ENCODE measurements at places on chromosomes 2 and 18.

DNA sequence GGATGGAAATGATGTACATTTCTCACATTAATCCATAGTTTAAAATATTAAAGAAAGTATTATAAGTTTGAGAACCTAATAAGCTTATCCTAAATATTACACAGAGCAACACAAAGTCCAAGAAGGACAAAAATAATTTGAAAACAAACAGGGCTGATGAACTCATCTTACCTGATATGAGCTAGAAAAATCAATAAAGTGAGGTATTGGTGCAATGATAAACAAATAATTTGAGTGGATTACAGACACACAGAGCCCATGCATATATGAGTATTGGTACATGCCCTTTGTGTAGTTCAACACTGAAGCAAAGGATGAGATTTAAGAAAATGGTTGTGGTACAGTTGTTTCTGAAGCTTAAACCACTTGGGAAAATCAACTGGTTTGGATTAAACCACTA is 1139.0 kb downstream of the SUCLG1 start:
- DNase-seq, result no peak

- no peak for DNase-seq
These were observed 59.2 kb downstream of the SGPP2 start for GRCh38 chr2:222483513-222484039.

DNA sequence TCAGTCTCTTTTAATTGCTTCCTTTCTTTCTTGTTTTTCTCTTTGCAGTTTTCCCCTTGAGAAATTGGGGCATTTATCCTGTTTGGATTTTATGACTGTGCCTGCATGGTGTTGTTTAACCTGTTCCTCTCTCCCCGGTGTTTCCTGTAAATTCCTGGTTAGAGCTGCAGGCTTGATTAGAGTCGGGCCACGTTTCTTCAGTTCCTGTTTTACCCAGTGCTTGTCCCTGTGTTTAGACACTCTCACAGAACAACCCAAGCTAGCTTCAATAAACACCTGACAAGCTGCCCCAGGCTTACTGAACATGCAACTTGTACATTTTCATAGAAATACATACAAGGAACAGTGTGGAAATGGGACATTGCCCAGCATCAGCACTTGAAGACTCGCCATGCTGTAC is 53.9 kb downstream of the NGEF start:
- DNase-seq, result no peak

DNA sequence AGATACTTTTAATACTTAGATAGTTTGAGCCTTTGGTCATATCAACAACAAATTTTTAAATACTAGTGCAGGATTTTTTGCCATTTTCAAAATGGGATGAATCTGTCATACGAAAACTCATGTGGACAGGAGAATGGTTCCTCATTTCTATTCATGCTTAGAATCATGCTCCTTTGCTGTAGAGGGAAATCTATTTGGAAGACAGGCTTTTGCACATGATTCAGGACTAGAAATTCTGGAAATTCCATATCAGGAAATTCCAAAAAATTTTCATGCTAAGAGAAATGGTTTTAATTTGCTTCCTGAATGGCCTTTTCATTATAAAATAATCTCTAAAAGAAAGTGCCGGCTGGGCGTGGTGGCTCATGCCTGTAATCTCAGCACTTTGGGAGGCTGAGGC is 39.3 kb downstream of the MOGAT1 start:
- DNase-seq, result no peak

DNA sequence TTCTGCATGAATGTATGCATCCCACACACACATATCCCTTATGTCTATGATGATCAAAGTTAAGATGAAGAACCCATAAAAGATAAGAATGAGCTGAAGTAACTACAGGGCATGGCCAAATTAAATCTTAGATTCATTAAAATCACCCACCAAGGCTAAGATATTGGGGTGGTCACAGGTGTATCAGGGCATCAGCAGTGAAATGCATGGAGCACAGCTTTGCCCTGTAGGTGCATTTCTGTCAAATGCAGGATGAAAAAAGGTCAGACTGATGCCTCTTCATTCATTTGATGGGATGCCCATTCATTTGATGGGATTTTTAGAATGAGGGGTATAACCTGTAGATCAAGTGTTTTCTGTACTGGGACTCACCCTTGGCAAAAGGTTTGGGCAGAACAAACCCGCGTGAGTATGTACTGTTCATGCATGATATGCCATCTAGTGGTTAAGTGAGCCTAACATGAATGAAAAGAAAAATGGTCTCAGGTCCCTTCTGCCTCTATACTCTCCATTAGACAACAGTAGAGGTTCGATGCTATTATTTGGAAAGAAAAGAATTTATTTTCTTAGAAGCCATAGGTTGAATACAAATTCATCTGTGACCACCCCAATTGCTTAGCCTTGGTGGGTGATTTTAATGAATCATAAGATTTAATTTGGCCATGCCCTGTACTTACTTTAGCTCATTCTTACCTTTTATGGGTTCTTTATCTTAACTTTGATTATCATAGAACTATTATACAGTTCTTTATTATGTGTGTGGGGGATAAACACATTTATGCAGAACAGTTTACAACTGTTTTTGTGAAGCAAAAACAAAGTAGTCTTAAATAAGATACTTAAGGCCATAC is 43.2 kb upstream of the NOSTRIN start:
- no peak for DNase-seq

DNA sequence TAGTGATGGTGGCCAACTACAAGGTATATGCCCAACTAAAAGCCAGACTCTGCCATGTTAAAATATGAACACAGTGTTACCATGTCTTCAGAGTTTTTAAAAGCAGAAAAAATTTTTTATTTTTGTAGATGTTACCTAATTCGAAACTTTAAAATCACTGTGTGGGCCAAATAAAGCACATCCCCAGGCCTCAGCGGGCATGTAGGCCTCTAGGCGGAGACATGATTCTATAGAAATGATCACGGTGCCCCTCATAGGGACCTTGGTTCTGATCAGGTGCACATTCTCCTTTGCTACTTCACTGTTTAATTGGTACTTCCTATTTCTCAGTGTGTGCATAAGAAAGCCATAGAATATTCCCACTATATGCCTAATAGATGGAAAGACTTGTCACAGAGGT is 349.2 kb downstream of the XIRP2 start:
- DNase-seq, result no peak
